ENCODE measurements at places on chromosomes 13 and 19. TPM values are rescaled to one million over a fixed set of nuclear protein-coding genes. Genes with fewer than 3 reads are reported as not detected.

Gene IFNL1
- total RNA-seq, result not detected

Gene BRME1
- 0.69 TPM for total RNA-seq

Gene CD209
- not detected for total RNA-seq

Gene SOHLH2
- 0.15 TPM for total RNA-seq

Gene CDX2
- not detected for total RNA-seq

Gene RFX2
- total RNA-seq, result 6.7 TPM

Gene CLDND2
- total RNA-seq, result 0.60 TPM

Gene AP1M2
- not detected for total RNA-seq

Gene ZNF98
- not detected for total RNA-seq

Gene B3GNT8
- total RNA-seq, result 1.4 TPM

Gene TLE2
- total RNA-seq, result not detected

Gene SHISA2
- total RNA-seq, result not detected

Gene KL
- total RNA-seq, result not detected

Gene STAP2
- 1.7 TPM for total RNA-seq

Gene PCCA
- total RNA-seq, result 14.2 TPM

Measured in HFFc6 (cell line).